Suppressor macrophage (primary cell): ENCODE measurements at places on chromosomes 13 and 19.

DNA sequence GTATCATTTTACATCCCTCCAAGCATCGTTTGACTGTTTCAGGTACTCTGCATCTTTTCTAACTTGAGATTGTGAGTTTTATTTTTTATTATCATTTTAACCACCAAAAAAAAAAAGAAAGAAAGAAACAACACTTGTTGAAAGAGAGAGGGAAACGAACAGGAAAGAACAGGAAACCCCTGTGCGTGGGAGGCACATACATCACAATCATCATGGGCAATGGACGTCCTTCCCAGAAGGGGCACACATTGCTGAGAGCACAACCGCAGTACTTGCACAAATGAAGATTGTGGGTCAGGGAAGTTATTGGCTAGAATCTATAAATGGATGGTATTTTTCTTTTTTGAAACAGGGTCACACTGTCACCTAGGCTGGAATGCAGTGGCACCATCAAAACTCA is 1.7 kb downstream of the CLC start:
- no peak for DNase-seq

DNA sequence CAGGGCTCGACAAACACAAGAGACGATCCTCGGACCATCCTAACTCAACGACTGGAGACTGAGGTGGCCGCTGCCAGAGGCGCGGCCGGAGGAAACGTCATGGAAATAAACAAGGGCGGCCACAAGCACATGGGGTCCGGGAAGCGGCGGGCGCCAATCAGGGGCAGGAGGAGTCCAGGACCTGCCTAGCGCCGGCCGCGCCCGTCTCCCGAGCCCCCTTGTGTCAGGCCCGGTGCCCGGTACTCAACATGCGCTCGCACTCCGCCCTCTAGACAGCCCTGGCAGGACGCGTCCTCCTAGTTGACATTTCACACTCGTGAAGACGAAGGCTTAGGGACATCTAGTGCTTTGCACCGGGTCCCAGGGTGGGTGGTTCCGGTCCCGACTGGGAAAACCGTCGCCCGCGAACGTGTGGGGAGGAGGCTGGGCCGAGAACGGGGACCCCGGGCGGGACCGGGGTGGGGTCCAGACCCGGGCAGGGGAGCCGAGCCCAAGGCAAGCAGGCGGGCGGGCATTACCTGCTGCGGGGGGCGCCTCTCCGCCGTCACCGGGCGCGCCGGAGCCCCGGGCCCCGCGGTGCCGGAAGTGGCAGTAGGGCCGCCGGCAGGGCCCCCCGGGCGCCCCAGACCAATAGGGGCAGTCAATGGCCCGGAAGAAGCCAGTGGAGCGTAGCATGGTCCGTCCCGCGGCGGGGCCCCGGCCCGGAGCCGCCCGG is 442 bp downstream of the REXO1 start:
- peak; percentile 81 for DNase-seq

DNA sequence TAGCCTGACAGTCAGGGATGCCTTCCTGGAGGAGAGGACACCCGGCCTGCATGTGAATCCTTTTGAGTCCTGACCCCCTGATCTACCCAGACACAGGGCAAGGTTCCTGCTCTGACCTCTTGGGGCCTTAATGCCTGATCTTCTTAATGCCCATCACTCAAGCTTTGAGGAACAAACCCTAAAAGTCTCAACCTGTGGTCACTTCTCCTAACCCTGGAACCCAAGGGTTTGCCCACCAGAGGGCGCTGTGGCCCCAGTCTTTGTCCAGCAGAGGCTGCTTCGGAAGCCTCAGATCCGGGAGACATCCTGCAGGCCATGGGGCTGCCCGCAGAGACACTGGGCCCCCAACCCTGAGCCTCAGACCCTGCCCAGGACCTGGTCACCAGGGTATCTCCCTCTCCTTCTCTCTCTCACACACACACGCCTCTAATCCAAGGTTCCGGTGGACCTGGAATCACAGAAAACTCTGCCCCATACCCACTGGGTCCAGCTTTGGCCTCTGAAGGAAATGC is 9.8 kb upstream of the DPF1 start:
- DNase-seq = peak; percentile 89

DNA sequence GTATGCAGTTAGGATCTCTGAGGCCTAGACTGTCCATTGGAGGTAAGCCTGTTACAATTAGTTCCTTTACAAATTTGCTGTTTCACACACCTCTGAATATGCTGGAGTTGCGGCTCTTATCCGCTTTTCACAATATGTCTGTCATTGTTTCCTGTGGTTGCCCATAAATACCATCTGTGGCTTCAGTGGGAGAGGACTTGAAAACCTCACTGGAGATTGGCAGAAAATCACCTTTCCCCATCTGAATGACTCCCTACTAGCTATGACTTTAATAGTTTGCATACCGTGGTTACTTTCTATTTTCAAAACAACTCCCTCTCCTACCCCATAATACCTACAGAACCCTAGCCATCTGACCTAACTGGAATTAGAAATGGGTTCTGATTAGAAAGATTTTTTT is 454.3 kb downstream of the PCDH17 start:
- no peak for DNase-seq

DNA sequence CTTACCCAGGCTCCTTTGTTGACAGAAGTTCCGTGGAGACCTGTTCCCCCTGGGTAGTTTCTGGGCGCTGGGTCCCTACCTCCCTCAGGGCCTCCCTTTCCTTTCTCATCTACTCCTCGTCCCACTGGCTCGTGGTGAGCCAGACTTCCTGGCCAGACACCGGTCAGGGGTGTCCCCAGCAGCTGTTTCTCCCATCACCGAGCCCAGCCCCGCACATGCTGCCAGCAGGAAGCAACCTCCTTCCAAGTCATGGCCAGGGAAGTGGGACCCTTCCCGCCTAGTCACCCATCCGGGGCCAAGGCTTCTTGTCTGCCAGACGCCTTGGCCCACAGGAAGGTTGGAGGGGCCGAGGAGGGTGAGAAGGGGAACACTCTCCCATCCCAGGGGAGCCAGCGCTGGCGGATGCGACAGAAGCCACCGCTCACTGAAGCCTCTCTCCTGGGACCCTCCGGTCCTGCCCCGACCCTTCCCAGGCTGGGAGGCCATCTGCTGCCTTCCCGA is 5.7 kb downstream of the PAK4 start:
- DNase-seq = no peak

- no peak for DNase-seq
These were observed 12.2 kb downstream of the ABCC4 start for GRCh38 chr13:95289020-95289444.

GRCh38 chr13:49343255-49343654 is 95.5 kb downstream of the CDADC1 start:
- no peak for DNase-seq

DNA sequence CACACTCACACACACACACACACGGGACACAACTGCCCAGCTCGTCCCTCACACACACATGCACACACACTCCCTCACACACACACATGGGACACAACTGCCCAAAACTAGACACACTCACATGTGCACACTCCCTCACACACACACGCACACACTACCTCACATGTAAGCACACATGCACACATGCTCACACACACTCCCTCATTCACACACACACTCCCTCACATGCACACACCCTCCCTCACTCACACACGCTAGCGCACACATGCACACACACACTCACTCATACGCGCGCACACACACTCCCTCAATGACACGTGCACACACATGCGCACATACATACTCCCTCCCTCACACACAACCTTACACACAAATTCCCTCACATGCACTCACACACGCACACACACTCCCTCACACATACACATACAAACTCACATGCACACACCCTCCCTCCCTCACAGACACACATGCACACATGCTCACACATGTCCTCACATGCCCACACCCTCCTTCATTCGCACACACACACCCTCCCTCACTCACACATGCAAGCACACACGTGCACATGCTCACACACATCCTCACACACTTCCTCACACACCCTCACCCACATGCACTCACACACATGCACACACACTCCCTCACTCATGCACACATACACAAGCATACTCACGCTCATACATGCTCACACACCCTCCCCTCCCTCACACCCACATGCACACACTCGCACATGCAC is 9.0 kb upstream of the RASA3 start:
- no peak for DNase-seq

DNA sequence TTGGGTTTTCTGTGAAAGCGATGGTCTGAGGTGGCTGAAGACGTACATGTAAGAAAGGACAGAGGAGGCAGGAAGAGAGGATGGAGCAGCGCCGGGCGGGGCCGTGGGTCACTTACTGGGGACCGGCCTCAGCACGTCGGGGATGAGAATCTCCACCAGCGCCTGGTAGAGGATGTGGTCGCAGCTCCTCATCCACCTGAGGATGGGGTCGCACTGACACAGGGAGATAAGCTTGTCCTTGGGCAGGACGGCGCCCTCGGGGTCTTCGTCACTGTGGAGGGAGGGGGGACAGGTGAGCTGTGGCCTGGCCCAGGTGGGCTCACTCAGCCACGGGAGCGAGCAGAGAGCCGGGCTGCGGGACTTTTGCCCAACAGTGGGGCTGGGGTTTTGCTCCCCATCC is 29.0 kb upstream of the RANBP3 start:
- no peak for DNase-seq

DNA sequence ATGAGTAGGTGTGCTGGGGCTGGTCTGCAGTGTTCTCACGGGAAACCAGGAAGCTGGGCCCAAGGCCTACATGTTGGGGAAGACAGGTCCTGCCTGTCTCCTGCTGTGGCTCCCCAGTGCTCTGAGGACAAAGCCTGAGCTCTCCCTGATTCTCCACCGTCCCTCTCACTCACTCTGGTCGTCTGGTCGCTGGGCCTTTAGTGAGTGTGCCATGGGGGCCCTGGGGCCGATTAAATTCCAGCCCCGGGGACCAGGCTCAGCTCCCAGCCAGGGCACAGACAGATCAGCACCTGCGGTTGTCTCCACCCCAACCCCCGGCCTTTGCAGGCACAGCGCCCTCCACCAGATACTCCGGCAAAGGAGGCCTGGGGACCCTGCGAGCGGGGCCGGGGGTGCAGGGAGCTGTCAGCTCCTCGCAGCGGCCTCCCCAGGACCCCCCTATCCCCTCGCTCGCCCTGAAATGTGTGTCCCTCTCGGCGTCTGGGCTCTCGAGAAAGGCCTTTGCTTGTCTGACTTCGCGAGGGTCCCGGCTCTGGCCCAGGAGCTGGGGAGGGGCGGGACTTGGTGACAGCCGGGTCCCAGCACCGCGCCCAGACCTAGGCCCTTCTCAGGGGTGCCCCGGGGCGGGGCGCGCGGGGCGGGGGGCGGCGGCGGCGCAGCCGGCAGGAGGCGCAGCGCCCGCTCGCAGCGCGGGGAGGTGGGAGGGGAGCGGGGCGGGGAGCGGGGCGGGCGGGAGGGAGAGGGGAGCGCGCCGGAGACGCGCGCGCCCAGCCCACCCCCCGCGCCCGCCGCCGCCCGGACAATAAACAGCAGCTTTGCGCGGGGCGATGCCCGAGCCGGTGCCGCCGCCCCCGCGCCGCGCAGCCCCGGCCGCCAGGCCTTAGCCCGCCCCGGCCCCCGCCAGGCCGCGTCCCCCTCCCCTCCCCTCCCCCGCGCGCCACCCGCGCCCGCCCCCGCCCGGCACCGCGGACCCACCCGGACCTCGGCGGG is at the start of gene PALM:
TSS of gene PALM (plus strand) at position 782 of the 990 bp plus-strand sequence. CDS start 212 bp downstream, outside the sequence.
- DNase-seq = no peak

DNA sequence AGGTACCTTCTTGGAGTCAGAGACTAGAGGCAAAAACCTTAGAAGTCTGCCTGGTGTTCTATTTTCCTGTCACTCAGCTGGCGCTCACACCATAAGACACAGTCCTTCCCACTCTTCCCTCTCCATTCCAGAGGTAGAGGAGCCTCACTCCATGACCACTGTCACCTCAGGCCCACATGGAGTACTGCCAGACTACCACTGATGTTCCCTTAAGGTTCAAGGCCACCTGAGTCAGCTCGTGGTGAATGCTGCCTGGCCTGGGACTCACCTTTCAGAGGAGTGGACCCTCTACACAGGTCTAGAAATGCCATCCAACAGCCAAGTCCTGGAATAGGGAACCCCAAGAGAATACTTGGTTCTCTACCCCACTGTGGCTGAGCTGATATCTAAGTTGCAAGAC is 29.9 kb downstream of the RGCC start:
- DNase-seq = no peak

DNA sequence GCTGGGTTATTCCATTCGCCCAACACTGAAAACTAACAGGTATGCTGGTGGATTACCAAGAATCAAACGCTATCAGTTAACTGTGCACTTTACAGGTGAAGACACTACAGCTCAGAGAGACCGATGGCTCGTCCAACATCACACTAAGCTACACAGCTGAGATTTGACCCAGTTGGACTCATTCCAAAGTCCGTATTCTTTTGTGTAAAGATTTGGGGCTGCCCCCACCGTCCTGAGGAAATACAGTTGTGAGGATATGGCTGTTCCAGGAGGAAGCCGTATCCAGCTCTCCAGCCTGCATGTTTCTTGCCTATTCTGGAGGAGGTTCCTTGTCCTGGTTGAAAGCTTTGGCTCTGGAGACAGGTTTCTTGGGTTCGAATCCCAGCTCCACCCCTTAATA is 4.2 kb downstream of the ZSCAN5A start:
- no peak for DNase-seq

GRCh38 chr13:66689628-66690027 is 540.5 kb downstream of the PCDH9 start:
- no peak for DNase-seq

- no peak for DNase-seq
These were observed 69.2 kb downstream of the ATP11A start for GRCh38 chr13:112759053-112759452.

DNA sequence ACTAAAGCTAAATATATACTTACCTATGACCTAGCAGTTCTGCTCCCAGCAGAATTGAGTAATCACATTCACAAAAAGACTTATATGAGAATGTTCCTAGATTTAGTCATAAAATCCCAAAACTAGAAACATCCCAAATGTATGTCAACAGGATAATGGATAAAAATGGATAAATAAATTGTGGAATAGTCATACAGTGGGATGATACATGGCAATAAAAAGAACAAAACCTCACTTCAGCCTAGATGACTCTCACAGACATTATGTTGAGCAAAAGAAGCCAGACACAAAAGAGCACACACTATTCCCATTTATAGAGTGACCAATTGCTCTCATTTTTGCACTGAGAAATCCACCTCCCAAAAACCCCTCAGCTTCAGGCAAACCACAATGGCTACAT is 352.4 kb upstream of the HTR2A start:
- no peak for DNase-seq

DNA sequence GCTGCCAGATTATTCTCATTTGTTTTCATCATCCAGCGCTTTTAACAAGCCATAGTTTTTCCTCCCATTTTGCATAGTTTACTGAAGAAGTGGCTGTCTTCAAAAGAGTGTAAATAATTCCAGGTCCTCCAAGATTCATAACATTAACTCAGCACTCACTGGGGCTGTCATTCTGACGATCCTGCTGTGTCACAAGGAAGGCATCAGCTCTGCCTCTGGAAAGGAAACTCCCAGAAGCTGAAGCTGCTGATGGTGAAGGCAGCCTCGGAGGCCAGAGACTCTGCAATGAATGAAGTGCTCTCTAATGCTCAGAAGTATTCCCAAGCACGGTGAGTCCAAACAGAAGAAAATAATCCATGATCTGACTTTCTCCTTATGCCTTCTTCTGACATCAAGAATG is 60.0 kb downstream of the FLT1 start:
- no peak for DNase-seq

DNA sequence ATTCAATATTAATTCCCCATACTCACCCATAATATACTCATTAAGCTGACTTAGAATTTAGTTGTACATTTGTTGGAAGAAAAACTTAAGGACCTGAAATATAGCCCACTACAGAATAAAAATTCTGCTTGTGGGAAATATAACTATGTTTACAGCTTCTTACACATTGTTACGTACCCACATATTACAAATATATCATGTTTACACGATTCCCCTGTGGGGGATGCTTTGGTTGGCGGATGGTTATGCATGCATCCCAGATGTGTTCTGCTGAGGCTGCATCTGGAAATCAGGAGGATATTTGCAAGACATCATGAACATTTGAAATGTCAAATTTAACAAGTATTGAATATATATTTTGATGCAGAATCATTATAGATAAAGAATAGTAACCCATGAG is 79.5 kb upstream of the KL start:
- DNase-seq = no peak
